ENCODE measurements at places on chromosomes 1 and 21.

GRCh38 chr1:225866061-225866837 is 15.9 kb downstream of the TMEM63A start:
- DNase-seq: no peak

GRCh38 chr1:17163789-17164666 is 40.9 kb upstream of the PADI1 start:
- DNase-seq: no peak

DNA sequence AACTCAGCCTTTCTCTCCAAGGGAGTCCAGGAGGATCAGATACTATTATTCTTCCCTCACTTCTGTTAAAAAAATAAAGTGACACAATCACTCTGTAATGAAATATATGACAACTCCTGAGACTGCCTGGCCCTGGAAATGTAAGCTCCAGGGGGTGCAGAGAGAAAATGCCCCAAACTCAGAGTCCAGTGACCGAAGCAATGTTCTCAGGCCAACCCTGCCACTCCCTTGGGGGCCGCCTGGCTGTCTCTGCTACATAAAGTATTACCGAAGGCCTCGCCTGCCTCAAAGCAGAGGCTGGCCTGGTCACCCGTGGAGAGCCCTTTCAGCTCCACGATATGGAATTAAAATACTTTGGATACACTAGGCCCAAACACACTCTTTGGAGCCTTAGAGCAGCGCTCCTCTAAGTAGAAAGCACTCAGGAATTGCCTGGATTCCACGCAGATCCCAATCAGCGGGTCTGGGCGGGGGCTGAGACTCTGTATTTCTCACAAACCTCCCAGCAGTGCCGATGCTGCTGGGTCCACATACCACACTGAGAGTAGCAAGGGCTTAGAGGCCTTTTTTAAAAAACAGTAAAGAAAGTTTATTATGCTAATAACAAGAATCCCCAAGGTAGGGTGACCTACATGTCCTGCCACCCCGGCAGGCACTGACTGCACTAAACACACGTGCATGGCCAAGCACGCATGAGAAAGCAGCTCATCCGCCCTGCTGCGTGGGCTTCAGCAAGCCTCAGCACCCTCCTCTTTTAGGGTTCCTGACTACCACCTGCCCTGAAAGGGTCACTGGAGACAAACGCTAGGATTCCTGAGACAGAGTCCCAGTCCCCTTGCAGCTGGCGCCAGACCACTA is 31.1 kb downstream of the TMCO4 start:
- DNase-seq: no peak

GRCh38 chr1:228691926-228692325 is 43.4 kb upstream of the RHOU start:
- peak; percentile 52 for DNase-seq

DNA sequence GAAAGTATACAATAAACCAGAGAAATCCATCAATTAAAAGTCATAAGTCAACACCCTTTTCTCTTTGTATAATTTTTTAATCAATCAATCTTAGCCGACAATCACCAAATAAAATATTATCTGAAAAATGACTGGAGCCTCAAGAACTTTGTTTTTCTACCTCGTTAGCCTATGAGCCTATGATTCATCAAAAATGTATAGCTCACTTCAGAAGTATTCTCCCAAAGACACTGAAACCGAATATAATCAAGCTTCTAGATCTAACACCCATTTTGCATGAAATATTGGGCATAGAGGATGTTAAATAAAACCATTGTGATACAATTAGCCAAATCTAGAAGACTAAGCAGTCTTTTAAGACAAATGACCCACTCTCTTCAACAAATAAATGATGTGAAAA is 17.8 kb upstream of the RSBN1 start:
- no peak for DNase-seq

GRCh38 chr1:158972841-158973240 is 36.9 kb upstream of the IFI16 start:
- no peak for DNase-seq

DNA sequence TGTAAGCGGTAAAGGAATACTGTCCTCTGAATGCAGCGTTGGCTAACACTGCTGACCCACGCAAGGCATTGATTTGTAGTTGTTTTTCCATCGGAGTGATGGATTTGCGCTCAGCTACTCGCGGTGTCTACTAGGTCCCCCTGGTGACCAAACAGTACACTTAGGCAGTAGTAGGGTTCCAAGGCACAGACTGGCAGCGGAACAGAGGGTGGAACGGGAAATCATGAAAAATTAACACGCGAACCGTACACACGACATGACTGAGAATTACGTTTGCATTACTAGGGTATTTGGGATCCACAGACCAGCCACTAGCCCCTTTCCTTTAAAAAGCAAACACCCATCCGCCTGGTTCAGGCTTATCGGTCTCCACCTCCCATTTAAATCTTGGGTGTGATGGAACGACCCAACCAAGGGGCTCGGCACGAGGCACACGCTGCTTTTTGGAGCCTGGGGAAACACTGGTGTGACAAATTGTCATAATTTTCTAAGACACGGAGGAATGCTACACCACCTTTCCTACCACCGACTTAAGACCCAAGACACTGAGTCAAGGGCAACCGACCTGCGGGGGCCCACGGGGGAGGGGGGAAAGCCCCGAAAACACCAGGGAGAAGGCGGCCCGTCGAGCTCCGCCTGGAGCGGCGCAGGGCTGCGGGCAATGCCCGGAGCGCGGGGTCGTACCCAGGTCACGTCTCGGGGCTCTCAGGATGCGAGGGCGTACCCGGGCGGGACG is 699 bp downstream of the DIPK1A start:
- DNase-seq: no peak

- DNase-seq: no peak
Measured at GRCh38 chr1:166859597-166859996, 16.5 kb downstream of the TADA1 start.

DNA sequence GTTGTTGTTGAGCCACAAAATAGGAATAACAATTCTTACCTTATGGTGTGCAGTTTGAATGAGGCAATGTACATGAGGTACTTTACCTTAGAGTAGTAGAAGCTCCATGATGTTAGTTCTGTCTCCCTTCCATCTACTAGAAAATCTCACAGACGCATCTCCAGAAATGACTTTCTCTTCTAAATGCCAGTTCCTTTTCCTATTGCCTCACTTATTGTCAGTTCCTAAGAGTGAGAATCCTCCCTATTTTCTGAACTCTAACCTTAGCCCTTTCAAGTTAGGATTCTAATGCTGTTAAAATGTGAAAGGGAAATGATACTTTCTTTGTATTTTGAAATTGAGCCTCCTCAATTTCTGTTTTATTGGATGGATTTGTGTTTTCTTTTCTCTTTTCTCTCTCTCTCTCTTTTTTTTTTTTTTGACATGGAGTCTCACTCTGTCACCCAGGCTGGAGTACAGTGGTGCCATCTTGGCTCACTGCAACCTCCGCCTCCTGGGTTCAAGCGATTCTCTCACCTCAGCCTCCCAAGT is 18.6 kb upstream of the MAPKAPK2 start:
- no peak for DNase-seq

GRCh38 chr1:10686404-10687040 is 109.9 kb downstream of the CASZ1 start:
- DNase-seq: no peak

- DNase-seq: no peak
Measured at GRCh38 chr1:37064039-37064438, 29.7 kb upstream of the GRIK3 start.

- DNase-seq: no peak
Measured at GRCh38 chr1:228475812-228476211, 11.4 kb upstream of the RNF187 start.

- DNase-seq: no peak
Measured at GRCh38 chr1:206963119-206963712, 7.0 kb downstream of the FCAMR start.

GRCh38 chr1:111212634-111213335 is 12.3 kb upstream of the DENND2D start:
- DNase-seq: no peak

DNA sequence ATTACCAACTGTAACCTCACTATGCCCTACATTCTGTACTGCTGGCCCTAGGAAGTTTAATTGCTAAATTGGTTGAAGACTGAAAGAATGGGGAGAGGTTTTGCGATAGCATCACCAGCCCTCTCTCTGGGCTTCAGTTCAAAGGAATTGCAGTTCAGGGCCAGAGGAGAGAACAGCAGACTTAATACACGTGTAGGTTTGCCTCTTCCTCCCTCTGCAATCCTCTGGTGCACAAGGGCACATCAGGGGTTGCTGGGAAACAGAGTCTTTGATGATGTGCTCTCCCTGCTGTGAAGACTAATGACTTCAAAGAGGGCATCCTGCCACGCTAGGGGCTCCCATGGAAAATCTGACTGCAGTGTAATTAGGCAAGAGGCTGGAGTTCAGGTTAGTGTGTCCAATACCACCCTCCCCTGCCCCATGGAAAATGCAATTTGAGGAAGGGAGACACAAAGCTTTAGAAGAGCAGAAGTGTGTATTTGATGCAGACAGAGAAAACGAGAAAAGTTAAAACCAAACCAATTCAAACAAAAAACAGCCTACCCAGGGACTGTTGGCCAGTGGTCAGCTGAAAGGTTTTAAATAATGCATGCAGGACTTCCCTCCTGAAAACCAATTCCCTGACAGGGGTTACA is 167.9 kb downstream of the ASTN1 start:
- DNase-seq: no peak

- DNase-seq: no peak
Measured at GRCh38 chr1:162972773-162973172, 96.4 kb upstream of the RGS4 start.

GRCh38 chr1:176961678-176962077 is 202.8 kb downstream of the ASTN1 start:
- no peak for DNase-seq

DNA sequence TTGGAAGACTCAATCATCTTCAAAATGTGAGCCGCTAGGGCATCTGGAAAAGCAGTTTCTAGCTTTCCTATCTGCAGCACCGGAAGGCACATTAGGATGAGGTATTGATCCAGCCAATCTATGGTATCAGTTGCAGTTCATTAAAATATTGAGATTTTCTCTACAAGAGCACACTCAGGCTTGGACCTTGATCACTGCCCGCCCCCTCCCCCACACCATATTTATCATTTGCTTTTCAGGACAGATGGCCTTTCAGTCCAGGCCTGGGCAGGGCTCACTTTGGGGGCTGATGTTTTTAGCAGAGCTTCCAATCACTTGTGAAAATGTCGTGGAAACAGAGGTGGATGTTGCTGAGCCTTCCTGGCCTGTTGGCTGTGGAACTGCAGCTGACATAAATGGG is 17.5 kb downstream of the LHX4 start:
- DNase-seq: no peak
